ENCODE measurements at places on chromosomes 3 and 15.

DNA sequence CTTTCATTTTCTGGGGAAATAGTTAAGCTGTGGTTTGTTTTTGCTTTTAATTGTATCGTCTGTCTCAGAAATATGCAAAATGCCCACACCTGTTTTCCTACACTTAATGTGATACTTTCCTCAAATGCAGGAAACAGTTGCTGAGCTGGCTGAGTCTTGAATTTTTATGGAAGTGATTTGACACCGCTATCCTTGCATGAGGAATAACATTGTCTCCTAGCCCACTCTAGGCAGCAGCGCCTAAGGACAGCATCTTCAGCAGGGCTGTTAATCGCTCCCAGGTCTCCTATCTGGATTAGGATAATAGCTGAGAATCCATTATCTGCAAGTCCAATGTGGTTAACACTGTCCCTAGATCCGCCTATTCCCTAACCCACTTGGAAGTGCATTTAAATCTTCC, 132.6 kb upstream of the NR2E3 start:
- DNase-seq = no peak

DNA sequence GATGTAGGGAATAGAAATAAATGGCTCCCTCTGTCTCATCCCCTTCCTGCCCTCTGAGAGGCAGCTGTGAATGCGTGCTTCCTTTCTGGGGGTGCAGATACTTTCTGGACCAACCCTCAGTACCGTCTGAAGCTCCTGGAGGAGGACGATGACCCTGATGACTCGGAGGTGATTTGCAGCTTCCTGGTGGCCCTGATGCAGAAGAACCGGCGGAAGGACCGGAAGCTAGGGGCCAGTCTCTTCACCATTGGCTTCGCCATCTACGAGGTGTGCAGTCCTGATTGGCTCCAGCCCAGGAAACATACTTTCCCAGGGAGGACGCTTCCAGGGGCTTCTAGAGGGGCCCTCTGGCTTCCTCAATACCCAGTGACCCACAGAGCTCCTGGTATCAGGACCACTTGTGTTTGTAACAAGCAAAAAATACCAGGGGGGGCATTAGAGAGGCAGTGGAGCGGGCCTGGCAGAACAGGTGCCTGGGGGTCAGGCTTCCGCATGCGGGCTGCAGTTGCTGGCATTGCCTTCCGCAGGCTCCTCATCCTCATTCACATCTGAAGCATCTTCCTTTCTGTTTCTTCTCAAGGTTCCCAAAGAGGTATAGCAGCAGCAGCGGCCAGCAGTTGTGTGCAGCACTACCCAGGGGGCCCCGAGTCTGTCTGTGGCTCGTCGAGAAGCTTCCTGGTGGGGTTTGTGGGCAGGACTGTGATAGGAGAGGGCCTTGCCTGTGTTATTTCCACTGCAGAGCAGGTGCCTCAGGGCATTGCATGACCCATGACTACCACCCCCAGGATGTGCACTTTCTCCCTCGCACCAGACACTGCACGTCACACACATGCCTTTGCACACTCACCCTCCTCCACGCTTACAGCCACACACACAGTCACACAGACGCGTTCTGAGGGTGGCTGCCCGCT, 42.5 kb downstream of the CAPN3 start:
- DNase-seq = no peak

- no peak for DNase-seq
These were observed 56.5 kb downstream of the SEMA3G start for GRCh38 chr3:52388348-52388821.

GRCh38 chr3:195746751-195747150, 26.0 kb downstream of the MUC20 start:
- DNase-seq = no peak

DNA sequence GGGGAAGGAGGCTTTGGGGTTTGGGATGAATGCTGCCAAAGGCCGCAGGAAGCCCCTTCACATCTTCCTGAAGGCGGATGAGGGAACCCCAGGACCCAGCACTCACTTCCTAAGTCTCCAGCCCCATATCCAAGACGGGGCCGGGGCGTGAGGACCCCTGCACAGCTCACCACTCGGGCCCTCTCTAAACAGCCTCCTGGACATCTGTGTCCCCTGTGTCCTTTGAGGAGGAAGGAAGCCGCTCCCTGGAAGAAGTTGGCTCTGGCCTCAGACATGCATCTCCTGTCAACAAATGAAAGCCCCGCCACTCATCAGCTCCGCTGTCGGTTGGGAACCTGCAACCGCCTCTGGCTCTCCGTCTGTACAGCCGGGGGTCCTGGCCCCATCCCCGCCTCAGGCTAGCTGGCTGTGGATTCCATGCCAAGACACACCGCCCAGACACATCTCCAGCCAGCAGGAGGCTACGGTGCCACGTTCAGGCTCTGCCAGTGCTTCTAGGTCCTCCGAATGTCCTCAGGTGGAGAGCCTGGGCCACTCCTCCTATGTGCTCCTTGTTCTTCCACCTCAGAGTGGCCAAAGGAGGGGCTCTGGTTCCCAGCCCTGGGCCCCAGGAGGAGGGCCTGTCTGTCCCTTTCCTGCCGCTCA, 140.0 kb upstream of the MEF2A start:
- DNase-seq = no peak

DNA sequence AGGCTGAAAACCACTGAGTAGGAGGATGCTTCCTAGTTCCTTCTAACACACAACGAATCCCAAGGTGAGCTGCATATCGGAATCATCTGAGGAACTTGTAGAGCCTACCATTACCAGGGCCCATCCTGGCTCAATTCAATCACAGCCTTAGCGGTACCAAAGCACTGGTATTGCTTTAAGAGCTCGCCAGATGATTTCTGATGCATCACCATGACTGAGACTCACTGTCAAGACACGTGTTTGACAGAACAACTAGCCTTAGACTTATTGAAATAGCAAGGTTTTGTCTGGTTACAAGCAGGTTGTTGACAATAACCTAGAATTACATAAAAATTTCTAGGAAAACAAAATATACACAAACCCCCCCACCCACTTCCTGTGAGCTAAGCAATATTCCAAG, 68.5 kb downstream of the CBLB start:
- DNase-seq = no peak

DNA sequence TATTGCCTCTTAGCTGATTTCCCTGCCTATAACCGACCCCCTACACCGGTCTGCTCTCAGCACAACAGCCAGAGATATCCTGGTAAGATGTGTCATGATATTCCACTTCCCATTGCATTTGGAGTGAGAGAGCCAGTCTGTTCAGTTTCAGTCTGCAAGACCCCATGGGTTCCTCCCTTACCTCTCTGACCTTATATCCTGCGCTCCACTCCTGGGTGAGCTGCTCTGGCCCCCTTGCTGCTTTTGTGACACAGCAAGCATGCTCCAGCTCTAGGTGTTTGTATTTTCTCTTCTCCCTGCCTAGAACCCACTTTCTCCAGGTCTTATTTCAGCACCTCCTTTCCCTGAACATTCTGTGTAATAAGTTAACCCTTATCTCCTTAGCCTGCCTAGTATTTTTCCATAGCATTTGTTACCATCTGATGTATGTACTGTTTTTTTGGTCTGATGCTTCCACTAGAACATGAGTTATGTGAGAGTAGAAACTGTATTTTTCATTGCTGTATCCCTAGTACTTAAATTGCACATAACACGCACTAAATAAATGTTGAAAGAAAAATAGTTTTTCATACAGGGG, 44.2 kb downstream of the CMTM8 start:
- no peak for DNase-seq

GRCh38 chr3:195905970-195906864, 2.1 kb downstream of the TNK2 start:
- peak; percentile 11 for DNase-seq

- DNase-seq = no peak
These were observed 1.8 kb downstream of the TAMM41 start for GRCh38 chr3:11844891-11845290.

DNA sequence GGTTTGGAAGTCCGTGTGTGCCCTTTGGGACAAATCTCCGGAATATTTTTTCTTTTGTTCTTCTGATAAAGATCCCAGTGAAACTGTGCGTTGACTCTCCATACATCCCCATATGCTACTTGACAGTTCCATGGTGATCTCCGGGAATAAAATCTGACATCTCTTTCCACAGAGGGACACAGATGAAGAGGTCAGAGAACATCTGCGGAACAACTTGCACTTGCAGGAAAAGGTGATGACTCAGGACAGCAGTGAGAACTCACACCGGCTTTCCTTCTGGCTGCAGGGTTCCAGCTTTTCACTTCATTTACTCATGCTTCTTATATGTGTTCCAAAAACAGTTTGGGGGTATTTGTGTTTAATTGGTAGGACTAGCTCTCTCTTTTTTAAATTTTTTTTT, 157.5 kb upstream of the CHRM5 start:
- DNase-seq = no peak

DNA sequence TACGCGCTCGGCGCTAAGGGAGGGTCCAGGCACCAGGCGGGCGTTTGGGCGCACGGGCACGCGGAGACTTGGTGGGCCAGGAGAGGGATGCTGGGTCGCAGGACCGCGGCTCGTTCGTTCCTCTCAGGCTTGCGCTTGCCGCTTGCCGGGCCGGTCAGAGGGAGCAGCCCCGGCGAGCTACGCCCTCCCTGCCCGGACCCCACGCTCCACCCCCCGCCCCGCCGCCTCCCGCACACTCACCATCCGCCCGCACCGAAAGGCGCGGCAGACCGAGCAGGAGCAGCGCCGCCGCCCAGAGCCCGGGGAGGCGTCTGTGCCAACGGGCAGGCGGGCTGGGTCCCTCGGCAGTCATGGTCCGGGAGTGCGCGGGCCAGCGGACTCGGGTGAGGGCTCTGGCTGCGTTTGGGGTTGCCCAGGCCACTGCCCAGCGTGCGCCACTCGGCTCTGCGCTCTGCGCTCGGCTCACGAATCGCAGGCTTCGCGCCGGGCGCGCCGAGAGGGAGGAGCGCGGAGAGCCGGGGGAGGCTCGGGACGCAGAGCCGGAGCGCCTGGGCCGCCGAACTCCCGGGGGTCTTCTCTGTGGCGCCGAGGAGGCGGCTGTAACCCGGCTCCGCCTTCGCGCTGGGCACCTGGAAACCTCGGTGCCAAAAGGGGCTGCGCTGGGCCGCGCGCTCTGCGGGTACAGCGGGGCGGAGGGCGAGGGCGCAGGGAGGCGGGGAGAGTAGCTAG, at the start of gene SUSD5:
Gene SUSD5, minus strand, starts transcription at position 365 of the 729 bp plus-strand sequence. Its CDS starts 13 bp downstream, at position 352.
- DNase-seq = no peak

DNA sequence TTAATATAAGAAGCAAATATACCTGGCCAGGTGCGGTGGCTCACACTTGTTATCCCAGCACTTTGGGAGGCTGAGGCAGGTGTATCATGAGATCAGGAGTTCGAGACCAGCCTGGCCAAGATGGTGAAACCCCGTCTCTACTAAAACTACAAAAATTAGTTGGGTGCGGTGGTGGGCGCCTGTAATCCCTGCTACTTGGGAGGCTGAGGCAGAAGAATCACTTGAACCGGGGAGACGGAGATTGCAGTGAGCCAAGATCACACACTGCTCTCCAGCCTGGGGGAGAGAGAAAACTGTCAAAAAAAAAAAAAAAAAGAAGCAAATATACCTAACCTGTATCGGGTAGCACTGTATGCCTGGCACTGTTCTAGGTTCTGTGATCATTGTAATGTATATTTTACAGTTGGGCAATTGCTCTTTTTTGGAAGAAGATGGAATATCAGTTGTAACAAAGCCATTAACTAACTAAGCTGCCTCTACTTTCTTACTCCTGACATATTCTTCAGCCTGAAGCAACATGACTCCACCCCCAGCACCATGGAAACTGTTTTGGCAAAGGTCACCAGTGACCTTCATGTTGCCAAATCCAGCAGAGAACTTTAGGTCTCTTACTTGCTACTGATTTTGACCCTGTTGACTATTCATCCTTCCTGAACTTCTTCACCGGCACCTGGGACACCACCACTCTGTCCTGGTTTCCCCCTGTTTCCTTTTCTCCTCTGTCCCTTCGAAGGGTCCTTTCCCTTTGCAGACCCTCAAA, 203.8 kb downstream of the RPLP1 start:
- no peak for DNase-seq

DNA sequence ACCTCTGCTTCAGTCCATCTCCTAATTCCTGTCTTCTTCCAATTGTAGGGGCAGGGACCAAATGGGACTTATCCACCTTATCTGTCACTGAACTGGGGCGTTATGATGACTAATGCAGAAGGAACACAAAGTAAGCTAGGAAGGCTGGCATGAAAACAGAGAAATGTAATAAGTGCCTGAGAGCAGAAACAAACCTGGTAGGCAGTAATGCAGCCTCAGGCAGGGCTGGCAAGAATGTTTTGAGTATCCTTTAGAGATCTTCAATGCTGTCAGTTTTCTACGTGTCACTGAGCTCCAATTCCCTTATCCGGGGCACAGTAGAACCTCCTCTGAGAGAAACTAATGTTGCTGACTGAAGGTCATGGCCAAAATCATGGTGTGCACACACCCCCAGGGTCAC, 246.2 kb upstream of the TBL1XR1 start:
- DNase-seq = no peak

- DNase-seq = no peak
These were observed 925.6 kb downstream of the FHIT start for GRCh38 chr3:60325610-60326170.

GRCh38 chr15:62109982-62110851, 43.4 kb downstream of the C2CD4A start:
- DNase-seq = no peak

- DNase-seq = no peak
These were observed 35.8 kb upstream of the FBN1 start for GRCh38 chr15:48681353-48681752.

DNA sequence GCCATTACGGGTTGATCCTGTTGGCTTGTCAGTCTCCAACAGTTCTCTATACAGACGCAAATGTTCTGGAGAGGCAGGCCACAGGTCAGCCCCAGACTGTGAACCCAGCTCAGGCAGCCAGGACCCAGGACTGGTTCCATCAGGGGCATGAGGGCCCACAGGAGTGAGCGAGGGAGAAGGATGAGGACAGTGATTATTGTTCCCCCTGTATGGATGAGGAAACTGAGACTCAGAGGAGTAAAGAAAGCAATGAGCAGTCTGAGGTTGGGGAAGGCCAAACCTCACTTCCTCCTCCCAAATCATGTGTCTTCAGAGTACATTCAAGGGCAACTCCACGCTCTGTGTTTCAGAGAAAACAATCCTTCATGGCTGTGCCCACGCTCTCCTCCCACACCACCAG, 121.9 kb downstream of the RPLP1 start:
- DNase-seq = no peak

DNA sequence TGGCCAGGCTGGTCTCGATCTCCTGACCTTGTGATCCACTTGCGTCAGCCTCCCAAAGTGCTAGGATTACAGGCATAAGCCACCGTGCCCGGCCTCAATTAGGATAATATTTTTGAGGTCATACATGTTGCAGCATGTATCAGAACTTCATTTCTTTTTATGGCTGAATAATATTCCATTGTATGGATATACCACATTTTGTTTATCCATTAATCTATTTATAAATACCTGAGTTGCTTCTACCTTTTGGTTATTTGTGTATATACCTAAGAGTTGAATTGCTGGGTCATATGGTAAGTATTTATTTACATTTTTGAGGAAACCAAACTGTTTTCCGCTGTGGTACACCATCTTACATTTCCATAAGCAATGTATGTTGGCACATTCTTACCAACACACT, 18.1 kb upstream of the PYGO1 start:
- DNase-seq = no peak

Measured in posterior cingulate gyrus (tissue), 11 donors.